Chondrocyte (in vitro differentiated cells): ENCODE measurements at places on chromosomes 7 and 10. TPM values are rescaled to one million over a fixed set of nuclear protein-coding genes. Genes with fewer than 3 reads are reported as not detected.

DNA sequence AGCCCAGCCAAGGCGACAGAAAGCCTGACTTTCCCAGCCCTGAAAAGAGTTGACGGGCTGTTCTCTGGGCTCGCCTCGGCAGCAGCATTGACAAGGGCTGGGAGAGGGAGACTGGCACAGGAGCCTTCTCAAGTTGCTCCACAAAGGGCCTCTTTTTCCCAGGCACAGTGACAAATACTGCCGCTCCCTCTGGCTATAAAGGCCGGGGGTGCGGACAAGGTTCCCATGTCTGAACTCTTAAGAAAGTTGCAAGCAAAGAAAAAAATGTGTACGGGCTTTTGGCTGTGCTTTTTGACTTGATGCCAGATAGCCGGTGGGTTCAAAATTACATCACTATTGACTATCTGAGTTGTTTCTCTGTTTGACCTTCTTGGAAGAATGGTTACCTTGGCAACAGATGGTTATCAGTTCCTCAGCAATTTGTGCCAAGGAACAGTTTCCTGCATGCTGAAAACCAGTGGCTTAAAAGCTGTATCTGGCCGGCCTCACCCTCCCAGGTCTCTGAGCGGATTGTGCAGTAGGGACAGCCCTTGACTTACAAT is 115.9 kb upstream of the EEPD1 start:
- no peak for DNase-seq
- peaks cover 31% of the 10 kb centered on the region for H3K4me1 ChIP-seq
- peak overlapping the region; percentile 33 for H3K27ac ChIP-seq
- peaks cover 10% of the 10 kb centered on the region for H3K27me3 ChIP-seq
- no peak overlapping the region for H3K4me3 ChIP-seq
- no peaks in the 10 kb centered on the region for H3K36me3 ChIP-seq

DNA sequence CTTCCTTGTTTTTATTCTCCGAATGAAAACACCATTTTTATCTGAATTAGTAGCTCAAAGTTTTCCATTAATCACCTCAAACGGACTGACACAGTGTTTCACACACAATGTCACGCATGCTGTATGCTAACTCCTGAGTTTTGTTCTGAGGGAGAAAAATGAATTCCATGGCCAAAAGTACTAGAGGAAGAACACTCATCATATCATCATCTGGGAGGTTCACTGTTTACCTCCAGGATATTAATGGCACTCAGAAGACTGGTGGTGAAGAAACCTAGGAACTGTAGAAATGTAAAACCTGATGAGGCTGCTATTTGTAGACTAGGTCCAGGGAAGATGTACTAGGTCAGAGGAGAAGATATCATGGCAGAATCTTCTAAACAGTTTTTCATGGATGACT is 395.6 kb upstream of the ETV1 start:
- DNase-seq: no peak
- H3K27me3 ChIP-seq: no peaks in the 10 kb centered on the region
- H3K36me3 ChIP-seq: no peaks in the 10 kb centered on the region
- H3K4me3 ChIP-seq: no peak overlapping the region
- peaks cover 6% of the 10 kb centered on the region for H3K4me1 ChIP-seq

- no peaks in the 10 kb centered on the region for H3K36me3 ChIP-seq
- peak overlapping the region; percentile 88 for H3K27ac ChIP-seq
- H3K4me1 ChIP-seq: peaks cover 27% of the 10 kb centered on the region
- no peak for DNase-seq
- no peaks in the 10 kb centered on the region for H3K27me3 ChIP-seq
These were observed 97.2 kb upstream of the DKK1 start for GRCh38 chr10:52216852-52217251.

- H3K36me3 ChIP-seq: peaks cover 2% of the 10 kb centered on the region
- peak overlapping the region; percentile 84 for H3K27ac ChIP-seq
- H3K4me3 ChIP-seq: peak overlapping the region; percentile 91
- no peaks in the 10 kb centered on the region for H3K27me3 ChIP-seq
- DNase-seq: no peak
These were observed 663 bp downstream of the HERPUD2 start for GRCh38 chr7:35694161-35694783.

The ABCB4 gene
- 0.10 to 0.15 TPM in 2 of 3 replicates, not detected in the other for total RNA-seq

DNA sequence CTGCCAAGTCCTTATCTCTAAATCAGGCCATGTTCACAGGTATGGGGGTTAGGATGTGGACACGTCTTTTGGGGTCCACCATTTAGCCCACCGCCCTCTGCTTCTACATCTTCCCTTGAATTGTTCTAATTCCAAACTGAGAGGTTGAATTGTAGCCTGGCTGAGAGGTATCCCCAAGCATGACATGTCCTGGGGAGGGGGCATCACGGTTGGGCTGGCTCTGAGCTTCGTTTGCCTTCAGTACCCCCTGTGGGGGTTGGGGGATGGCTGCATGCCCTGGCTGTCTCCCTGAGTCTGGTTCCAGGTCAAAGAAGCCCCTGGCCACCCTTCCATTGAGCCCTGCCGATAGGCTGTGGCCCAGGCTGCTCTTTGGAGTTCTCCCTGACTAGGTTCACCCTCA is 204.6 kb downstream of the GLRX3 start:
- no peak overlapping the region for H3K27ac ChIP-seq
- no peaks in the 10 kb centered on the region for H3K4me1 ChIP-seq
- H3K4me3 ChIP-seq: no peak overlapping the region
- no peaks in the 10 kb centered on the region for H3K36me3 ChIP-seq

GRCh38 chr7:79386688-79387422 is 66.6 kb downstream of the MAGI2 start:
- H3K27ac ChIP-seq: no peak overlapping the region
- H3K27me3 ChIP-seq: no peaks in the 10 kb centered on the region
- no peaks in the 10 kb centered on the region for H3K4me1 ChIP-seq
- H3K36me3 ChIP-seq: no peaks in the 10 kb centered on the region
- H3K4me3 ChIP-seq: no peak overlapping the region

The SFR1 gene
- 3.7 to 5.5 TPM (median 4.6 TPM) in 3 replicates for total RNA-seq

The C10orf53 gene
- not detected in 3 replicates for total RNA-seq

DNA sequence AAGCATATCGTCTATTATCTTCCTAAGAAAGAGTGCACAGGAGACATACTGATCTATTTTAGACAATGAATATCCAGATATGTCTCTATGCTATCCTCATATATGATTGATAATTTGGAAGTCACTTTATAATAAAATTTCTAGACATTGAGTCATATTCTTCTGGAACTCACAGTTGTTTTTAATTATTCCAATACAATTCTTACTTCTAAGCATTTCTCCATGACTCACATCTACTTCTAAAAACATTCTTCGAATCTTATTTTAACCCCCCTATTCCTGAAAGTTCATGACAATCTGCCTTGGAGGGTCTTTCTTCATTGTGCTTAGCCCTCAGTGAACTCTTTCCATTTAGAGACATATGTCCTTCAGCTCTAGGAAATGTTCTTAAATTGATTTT is 368.1 kb downstream of the MDFIC start:
- no peak overlapping the region for H3K4me3 ChIP-seq
- DNase-seq: no peak
- no peak overlapping the region for H3K27ac ChIP-seq
- H3K36me3 ChIP-seq: no peaks in the 10 kb centered on the region

The LIPF gene
- not detected in 3 replicates for total RNA-seq

GRCh38 chr10:13390604-13391522 is 42.8 kb upstream of the SEPHS1 start:
- no peaks in the 10 kb centered on the region for H3K36me3 ChIP-seq
- H3K4me1 ChIP-seq: no peaks in the 10 kb centered on the region
- DNase-seq: no peak
- H3K27ac ChIP-seq: no peak overlapping the region
- H3K4me3 ChIP-seq: no peak overlapping the region

DNA sequence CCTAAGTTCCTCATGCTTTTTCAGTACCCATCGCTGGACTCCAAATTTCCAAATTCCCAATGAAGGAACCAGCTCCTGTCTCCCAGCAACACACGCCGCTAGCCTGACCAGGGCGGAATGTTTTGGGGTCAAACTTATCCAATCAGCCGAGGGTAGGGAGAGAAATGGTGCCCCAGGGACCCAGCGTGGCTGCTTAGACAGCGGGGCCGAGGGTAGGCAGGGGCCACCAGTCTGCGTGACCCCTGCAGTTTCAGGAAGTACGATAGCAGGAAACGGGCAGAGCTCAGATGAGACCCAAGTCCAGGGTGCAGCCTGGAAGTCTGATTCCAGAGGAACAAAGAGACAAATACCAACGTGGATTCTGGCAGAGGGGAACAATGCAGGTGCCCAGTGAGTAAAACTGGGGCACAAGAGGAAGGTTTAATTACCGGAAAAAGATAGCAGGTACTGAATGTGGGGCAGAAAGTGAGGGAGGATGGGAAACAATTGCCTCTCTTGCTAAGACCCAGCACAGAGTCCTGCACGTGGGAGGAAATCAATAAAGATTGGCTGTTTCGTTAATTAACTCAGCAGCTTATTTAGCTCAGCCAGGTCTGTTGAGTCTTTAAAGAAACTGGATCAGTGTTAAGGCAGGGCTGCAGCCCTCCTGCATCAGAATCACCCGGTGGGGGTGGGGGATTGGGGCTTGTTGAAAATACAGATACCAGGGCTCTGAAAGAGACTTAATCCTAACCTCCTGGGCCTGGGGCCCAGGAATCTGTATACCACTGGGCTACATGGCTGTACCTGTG is 50.4 kb upstream of the NFE2L3 start:
- no peak overlapping the region for H3K27ac ChIP-seq
- peaks cover 4% of the 10 kb centered on the region for H3K27me3 ChIP-seq
- peak overlapping the region; percentile 56 for H3K4me3 ChIP-seq
- peaks cover 6% of the 10 kb centered on the region for H3K4me1 ChIP-seq
- DNase-seq: no peak

The FAM131B gene
- total RNA-seq: 3.0 to 4.0 TPM (median 3.1 TPM) in 3 replicates

DNA sequence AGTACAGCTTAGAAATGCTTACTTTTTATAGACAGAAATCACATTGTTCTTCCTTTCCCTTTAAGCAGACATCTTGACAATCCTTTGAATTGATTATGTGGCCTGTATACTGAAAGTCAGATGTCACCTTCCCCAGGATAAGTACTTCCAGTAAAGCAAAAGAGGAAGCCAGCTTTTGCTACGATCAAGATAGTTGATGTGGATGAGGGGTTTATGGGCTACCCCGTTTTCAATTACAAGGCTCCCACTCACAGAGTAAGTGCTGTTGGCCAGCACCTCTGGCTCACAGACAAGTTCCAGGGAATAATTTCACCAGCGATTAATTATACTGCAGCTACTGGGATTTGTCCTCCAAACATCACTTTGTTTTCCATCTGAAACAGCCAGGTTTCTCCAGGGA is 95.1 kb upstream of the SAMD8 start:
- no peaks in the 10 kb centered on the region for H3K27me3 ChIP-seq
- H3K4me3 ChIP-seq: no peak overlapping the region
- no peak overlapping the region for H3K27ac ChIP-seq
- H3K4me1 ChIP-seq: peaks cover 4% of the 10 kb centered on the region
- peaks cover 8% of the 10 kb centered on the region for H3K36me3 ChIP-seq
- DNase-seq: no peak

- H3K36me3 ChIP-seq: no peaks in the 10 kb centered on the region
- DNase-seq: no peak
- no peaks in the 10 kb centered on the region for H3K27me3 ChIP-seq
- no peak overlapping the region for H3K27ac ChIP-seq
These were observed 130.0 kb downstream of the ICA1 start for GRCh38 chr7:8131694-8132605.

The ITGB8 gene
- 0.40 to 1.3 TPM (median 0.56 TPM) in 3 replicates for total RNA-seq
